Right cardiac atrium (tissue), 5 donors: ENCODE measurements at places on chromosomes 6 and 20. TPM values are rescaled to one million over a fixed set of nuclear protein-coding genes. Genes with fewer than 3 reads are reported as not detected.

DNA sequence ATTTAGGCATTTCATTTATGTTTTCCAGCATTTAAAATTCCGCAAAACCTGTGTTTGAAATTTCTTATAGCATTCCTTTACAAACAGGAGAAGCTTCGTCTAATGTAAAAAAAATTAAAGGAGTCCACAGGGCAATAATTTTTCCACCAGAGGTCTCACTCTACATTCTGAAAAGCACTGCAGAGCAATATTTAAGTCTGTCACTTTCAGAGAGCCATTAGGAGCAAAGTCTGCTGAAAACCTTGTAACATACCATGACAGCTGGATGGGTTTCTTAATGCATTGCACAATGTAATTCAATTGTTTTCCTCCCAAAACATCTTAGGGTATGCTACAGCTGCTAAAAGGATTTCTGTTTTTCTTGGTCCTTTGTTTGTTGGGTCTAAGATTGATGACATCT lies 18.0 kb downstream of the BAG2 start:
- no peak for DNase-seq

DNA sequence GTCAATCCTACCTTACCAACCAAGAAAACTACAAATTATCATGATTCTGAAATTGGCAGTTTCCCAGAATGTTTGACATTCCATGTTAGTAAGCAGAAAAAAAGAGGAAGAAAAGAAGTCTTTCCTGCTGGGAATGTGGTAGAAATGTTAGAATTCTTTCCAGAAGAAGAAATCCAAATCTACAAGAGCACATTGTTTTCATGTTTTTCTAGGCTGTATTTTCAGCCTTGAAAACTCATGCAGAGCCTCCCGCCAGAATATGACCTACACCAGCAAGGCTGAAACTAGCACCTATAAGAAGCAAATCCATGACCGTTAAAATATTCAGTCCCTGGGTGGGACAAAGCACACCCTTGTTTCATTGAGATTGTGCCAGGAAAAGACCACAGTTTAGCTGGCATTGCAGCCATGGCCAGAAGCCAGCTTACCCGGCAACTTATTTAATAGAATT lies 259.4 kb downstream of the GJA1 start:
- no peak for DNase-seq

DNA sequence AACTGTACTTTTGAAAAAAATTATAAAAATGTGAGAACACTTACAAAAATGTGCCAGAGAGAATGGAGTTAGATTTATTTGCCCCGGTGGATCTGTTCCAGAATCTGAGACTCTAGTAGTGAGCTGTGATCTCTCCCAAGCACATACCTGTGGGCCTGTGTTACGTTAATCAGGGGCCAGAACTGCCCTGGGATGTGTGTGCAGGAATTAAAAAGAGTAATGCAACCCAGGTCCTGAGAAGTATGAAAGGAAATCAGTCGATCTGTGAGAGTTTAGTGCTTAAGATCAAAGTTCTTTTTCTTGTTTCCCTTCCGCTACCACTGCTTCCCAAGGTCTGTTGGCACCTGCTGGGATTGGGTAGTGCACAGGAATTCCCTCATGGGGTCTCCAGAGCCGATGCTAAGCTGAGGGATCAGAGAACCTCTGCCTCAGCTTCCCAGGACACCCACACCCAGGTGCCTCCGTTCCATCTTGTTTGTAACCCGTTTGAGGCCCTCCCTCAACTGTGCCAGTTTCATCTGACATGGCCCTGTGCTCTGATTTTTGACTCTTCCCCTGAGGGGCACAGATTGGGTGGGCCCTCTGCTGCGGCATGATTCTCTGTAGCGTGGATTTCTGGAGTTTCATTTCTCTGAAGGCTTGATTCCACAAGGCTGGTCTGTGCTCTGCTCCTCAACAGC lies 87.7 kb downstream of the RREB1 start:
- no peak for DNase-seq

DNA sequence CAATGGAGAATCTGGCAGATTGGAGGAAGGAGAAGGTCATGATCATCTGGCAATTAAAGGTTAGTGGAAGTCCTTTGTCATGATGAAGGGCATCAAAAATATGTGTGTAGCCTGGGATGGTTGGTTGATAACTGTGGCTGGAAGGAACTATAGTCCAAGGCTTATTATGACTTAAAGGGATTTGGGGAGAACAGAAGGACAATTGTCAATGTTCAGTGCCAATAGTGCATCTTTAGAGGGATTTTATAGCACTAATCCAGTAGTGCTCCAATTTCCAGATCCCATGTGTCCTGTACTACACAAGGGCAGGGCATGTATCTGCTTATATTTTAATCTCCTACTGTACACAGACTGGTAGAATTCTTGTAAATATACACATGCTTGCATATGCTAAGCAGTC lies 5.0 kb upstream of the ZBTB24 start:
- DNase-seq: no peak

- DNase-seq: no peak
Observed at GRCh38 chr6:85314586-85314985, 135.3 kb upstream of the NT5E start.

ADGB gene
- not detected for total RNA-seq

PCK1 gene
- 0.41 TPM for total RNA-seq

DNA sequence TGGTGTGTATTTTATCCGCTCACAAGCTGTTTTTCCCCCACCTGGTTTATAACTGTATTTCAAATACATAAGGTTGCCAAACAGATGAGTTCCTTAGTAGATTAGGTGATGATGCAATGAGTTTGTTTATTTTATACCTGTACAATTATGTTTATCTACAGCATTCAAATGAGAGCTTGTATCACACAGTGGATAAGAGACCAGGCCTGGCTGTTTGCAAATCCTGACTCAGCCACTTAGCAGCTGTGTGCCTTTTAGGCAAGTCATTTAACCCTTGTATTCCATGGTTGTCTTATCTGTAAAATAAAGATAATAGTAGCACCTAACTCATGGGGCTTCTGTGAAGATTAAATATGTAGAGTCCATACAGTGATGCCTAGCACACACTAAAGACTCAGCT lies 143.7 kb downstream of the MOXD1 start:
- no peak for DNase-seq

- no peak for DNase-seq
Observed at GRCh38 chr6:139680819-139681218, 306.4 kb upstream of the CITED2 start.

GRCh38 chr6:30939473-30939872 lies 1.3 kb upstream of the MUCL3 start:
- no peak for DNase-seq

DNA sequence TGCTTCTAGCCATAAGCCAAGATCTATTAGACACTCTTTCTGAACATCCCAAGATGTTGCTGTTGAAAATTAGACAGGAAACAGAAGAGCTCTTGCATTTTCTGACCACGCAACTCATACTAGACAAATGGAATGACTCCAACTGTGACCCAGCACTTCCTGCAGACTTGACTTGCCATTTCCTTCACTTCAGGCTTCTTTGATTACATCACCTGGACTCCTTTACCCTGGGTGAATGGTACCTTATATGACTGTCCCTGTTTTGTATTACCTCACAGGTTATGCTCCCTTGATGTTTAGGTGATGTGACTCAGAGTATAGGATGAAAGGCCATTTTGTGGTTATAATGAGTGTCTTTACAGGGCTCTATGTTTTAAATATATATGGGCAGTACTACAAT lies 236.1 kb downstream of the BMP2 start:
- no peak for DNase-seq

- DNase-seq: no peak
Observed at GRCh38 chr6:75337835-75338580, 53.4 kb upstream of the TMEM30A start.

- no peak for DNase-seq
Observed at GRCh38 chr6:166672624-166673206, 45.7 kb upstream of the RPS6KA2 start.

DNA sequence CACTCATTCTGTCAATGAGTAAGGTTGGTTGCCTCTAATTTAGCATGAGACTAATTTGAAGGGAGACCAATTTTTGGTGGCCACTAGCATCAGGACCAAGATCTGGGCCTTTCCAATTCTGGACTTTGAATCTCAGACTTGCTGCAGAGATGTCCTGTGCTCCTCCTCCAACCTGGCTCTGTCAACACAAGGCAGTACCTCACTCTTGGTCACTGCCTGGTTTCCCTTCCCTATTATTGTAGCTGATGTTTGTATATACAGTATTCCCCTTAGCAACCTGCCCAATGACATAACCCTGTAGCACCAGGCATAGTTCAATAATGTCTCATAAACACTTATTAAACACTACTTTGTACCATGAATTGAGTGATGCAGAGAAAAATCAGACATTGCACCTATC lies 50.4 kb downstream of the UNC5CL start:
- DNase-seq: no peak

- DNase-seq: no peak
Observed at GRCh38 chr20:57953638-57954037, 243.8 kb upstream of the PMEPA1 start.

DNA sequence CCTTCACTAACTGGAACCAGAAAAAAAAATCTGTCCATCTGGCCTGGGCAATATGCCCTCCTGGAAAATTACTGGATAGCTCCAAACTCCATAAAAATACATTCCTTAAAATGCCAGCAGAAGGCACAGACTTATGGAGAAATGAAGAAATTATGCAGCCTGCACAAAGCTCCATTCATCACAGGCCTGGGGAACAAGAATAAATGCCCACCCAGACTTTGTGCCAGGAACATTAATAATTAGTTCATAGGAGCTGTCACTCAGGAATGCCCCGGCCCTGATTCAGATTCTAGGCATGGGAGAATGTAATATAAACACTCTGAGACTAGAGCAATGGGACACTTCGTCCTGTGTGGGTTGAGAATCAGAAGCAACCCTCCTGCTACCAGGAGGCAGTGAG lies 199.3 kb downstream of the OTOR start:
- no peak for DNase-seq

DNA sequence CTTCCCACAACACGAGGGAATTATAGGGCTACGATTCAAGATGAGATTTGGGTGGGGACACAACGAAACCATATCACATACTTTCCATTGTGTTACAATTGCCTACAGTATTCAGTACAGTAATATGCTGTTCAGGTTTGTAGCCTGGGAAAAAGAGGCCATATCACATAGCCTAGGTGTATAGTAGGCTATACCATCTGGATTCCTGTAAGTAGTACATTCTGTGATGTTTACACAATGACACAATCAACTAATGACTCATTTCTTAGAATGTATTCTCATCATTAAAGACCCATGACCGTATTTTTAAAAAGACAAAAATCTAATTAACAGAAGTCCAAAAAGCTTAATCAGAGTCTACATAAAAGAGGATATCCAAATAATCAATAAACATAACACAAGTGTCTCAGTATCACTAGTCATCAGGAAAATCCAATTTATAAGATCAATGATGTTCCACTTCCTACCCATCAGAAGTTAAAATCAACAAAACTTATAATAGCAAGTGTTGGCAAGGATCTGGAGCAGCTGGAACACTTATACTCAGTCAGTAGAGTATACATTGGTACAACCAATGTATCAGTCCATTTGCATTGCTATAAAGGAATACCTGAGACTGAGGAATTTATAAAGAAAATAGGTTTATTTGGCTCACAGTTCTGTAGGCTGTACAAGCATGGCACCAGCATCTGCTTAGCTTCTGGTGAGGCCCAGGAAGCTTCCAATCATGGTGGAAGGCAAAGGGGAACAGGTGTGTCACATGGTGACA lies 215.9 kb downstream of the CLVS2 start:
- no peak for DNase-seq

- DNase-seq: no peak
Observed at GRCh38 chr6:35449287-35449881, 2.8 kb upstream of the FANCE start.

ADGRB3 gene
- 1.5 TPM for total RNA-seq

DNA sequence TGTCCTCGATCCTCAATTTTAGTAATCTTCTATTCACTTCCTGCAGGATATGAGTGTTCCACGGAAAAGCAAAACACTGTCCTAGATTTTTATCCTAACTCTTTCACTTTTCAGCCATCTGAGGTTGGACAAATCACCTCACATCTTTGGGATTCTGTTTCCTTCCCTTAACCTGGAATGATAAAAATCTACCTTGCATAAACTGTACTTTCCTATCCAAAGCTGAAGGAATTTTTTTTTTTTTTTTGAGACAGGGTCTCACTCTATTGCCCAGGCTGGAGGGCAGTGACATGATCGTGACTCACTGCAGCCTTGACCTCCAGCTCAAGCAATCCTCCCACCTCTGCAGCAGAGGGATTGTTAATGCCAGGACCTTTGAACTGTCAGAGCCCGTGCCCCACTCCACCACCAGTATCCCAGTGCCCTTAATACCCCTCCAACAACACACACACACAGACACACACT lies 20.5 kb downstream of the CAPN11 start:
- no peak for DNase-seq

GPR63 gene
- 0.32 TPM for total RNA-seq

DNA sequence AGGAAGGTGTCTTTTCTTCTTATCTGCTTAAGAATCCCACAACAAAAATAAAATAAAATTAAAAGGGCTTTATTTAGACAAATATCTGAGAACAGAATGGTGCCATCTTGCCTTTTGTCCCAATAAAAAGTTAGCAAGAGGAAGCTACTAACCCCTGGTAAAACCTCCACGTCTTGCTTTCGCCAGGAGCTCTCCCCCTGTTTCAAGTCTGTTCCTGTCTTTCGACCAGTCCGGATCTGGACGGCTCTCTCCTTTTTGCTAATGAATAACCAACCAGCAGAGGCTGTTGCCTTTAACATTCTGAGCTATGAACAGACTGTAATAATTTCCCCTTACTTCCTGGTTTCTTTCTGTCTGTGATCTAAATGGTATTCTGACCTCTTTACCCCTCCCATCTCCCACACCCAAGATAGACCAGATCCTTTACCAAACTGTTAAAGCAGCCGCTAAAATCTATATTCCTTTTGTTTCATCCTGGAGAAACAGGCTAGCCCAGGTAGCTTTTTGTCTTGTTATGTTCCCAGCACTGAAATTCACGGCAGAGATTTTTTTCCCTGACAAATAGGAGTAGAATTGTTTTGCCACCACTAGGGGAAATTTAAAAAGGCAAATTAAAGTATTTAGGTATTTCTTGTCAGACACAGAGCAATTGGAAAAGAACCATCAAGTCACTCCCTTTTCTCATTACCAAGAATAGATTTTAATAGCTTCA lies at the start of gene FRK:
TSS of gene FRK (minus strand) at position 320 of the 712 bp plus-strand sequence. CDS start 580 bp downstream, outside the sequence.
- peak; percentile 51 for DNase-seq

DNA sequence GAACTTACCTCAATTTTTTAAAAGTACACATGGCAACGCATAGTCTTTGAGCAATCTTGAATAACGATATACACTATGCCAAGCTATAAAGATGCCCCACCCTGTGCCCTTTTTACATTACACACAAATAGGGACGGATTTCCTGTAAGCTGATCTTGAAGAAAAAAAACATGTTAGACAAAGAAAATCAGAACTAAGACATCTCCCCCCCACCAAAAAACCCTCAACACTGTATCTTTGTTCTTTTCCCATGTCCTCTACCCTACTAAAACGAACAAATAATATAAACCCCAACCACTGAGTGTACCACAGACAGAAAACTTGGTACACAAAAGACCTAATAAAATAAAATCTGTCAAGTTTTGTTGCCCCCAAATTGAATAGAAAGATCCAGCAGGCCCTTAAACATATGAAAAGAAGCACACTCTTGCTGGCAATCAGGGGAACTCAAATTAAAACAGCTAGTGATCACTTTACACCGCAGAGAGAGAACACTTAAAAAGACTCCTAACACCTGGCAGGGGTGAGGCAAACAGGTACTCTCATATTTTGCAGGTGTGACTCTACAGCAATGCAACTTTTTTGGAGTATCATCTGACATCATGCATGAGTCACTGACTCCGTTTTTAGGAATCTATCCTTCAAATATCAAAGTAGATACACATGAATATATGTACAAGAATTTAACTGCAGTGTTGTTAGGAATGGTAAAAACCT lies 29.6 kb downstream of the BACH2 start:
- no peak for DNase-seq
